Naive thymus-derived CD4-positive, alpha-beta T cell (primary cell): ENCODE measurements at places on chromosomes 2 and 18. TPM values are rescaled to one million over a fixed set of nuclear protein-coding genes. Genes with fewer than 3 reads are reported as not detected.

Gene CD207
- total RNA-seq: not detected in 2 replicates

Gene GKN1
- total RNA-seq: not detected

Gene MC5R
- not detected for total RNA-seq

Gene CHRNG
- not detected for total RNA-seq

Gene PSME4
- total RNA-seq: 48.8 TPM

Gene POTEC
- total RNA-seq: not detected
